Activated CD8-positive, alpha-beta T cell treated with anti-CD3 and anti-CD28 coated beads for 36 hours (primary cell): ENCODE measurements at places on chromosomes 2 and 18. TPM values are rescaled to one million over a fixed set of nuclear protein-coding genes. Genes with fewer than 3 reads are reported as not detected.
A peak's percentile ranks its signal among the peaks of the same experiment; 100 is the strongest.

GRCh38 chr2:120253021-120253882, 600 bp downstream of the RALB start:
- peak; percentile 37 for DNase-seq

DNA sequence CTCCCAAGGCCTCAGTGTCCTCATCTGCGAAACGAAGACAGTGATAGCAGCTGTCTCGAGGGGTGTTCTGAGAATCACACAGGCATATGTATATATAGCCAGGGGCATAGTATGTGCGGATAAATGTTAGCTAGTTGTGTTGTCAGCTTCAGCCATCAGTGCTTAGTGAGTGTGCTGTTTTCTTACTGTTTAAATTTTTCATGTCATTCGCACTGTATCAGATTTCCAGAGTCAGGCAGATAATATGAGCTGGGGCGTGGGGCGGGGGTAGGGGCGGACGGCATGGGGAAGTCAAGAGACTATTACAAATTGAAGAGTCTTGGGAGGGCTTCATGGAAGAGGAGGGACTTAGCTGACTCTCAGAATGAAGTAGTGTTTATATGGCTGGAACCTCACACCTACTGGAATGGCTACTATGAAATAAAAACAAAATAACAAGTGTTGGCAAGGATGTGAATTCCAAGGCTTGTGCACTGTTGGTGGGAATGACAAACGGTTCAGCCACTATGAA, 7.0 kb downstream of the TRAPPC12 start:
- no peak for DNase-seq

- no peak for DNase-seq
Measured at GRCh38 chr18:38367473-38367872, 801.9 kb upstream of the CELF4 start.

GRCh38 chr2:156333951-156334495, 1.5 kb upstream of the NR4A2 start:
- peak; percentile 84 for DNase-seq

Gene TTR
- total RNA-seq: not detected

Gene EGR4
- total RNA-seq: 0.11 TPM
